ENCODE measurements at places on chromosomes 12 and 14.

- DNase-seq: no peak
Observed at GRCh38 chr12:42446761-42447160, 120.8 kb downstream of the PPHLN1 start.

DNA sequence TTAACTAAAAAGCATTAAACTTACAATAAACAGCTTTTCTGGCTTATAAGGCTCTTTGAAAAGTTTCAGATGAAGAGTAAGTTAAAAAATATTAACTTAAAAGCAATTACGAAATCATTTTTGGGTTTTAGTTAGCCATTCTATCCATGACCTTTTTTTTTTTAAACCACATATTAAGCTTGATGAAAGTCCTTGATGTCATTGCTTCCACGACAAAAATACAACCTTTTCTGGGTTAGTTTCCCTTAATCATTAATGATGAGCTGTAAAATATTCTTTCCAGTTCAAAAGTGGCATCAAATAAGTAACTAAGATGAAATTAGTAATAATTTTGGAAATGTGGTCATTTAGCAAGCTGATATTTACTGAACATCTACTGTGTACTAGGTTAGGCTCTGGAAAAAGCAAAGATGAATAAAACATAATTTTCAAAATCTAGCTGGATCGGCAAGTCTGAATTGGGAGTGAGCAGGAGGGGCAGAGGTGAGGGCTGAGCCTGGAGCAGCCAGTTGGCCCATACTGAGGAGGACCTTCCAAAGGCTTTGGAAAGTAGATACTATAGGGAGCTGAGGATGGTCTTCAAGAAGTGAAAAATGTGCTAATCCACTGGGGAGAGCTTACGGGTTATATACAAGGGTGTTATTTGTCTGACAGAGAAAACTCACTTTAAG, 345.2 kb downstream of the ZFP36L1 start:
- no peak for DNase-seq

GRCh38 chr12:53984901-53985691, at the start of gene HOXC10:
HOXC10 (plus strand) TSS chr12:53985146; CDS start chr12:53985260, 114 bp downstream.
- peak; percentile 54 for DNase-seq

- DNase-seq: peak; percentile 48
Observed at GRCh38 chr12:57127726-57128518, at the start of gene LRP1. LRP1 (plus strand) TSS chr12:57128483; CDS start chr12:57128965, 482 bp downstream.

DNA sequence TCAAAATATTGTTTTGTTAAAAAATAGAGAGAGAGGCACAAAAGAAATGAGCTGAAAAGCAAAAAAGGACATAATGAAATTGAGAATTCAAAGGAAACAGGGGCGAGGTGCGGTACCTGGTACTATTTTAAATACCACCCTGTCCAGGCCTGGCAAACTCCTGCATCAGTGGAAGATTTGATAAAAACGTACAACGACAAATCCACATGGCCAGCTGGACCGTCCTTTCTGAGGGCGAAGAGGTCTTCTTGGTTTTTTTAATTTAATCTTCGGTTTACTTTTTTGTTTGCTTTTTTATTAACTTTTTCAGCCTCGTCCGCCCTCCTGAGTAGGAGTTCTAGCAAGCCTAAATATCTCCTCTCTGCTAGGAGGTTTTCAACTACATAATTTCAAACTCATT, 11.9 kb downstream of the BCL11B start:
- no peak for DNase-seq

GRCh38 chr14:102187044-102187443, 47.3 kb downstream of the WDR20 start:
- DNase-seq: no peak

- no peak for DNase-seq
Observed at GRCh38 chr14:51552768-51553404, 98.8 kb upstream of the FRMD6 start.
